ENCODE measurements at places on chromosomes 13 and 19.

- DNase-seq: no peak
Observed at GRCh38 chr13:114101358-114102130, 30.9 kb downstream of the RASA3 start.

DNA sequence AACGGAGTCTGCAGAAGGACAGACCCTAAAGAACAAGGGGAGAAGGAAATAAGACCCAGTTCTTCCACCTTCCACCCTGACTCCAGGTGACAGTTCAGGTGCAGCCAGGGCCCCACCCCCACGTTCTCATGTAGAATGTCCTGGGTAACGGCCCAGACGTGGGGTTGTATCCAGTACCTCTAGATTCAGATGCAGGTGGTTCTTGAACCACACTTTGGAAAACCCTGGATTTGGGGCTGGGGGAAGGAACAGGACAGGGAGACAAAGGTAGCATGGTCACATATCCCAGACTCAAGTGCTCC lies 2.2 kb downstream of the DMPK start:
- DNase-seq: no peak

DNA sequence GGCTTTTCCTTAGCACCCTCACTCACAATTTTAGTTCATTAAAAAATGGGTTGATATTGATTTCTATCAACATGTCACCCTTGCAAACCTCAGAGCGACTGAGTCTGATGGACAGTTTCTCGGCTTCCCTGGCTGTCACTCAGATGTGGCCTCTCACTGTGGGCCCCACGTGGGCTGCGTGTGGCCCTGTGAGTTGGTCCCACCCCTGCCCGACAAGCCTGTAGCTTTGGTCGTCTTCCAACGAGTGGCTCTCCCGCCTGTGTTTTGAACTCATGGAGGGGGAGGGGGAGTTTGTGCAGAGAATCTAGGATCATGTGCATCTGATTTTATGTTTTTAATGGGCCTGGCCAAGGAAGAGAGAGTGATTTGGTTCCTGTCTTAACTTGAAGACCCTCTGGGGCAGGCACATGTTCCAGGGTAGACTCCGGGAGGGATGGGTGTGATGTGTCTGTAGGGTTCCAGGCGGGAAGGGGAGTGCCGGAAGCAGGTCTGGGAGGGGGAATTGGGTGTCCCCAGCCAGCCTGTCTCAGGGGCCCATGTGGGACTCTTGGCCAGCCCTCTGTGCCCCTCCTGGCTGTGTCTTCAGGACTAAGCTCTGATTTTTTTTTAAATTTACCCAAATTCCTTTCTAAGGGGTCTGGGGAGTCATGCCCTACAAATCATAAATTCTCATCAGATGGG lies 18.9 kb downstream of the ATP11A start:
- DNase-seq: no peak

- DNase-seq: no peak
Observed at GRCh38 chr13:74868049-74868448, 613.9 kb downstream of the TBC1D4 start.

- peak; percentile 81 for DNase-seq
Observed at GRCh38 chr13:53250272-53250875, 221.8 kb downstream of the OLFM4 start.

- no peak for DNase-seq
Observed at GRCh38 chr13:20178156-20178555, 14.6 kb downstream of the GJB2 start.

- no peak for DNase-seq
Observed at GRCh38 chr19:34673590-34673989, 3.4 kb downstream of the SCGB2B2 start.

- DNase-seq: no peak
Observed at GRCh38 chr13:44669534-44669933, 93.4 kb upstream of the TSC22D1 start.

- DNase-seq: peak; percentile 52
Observed at GRCh38 chr19:32599736-32600157, 18.8 kb downstream of the PDCD5 start.

DNA sequence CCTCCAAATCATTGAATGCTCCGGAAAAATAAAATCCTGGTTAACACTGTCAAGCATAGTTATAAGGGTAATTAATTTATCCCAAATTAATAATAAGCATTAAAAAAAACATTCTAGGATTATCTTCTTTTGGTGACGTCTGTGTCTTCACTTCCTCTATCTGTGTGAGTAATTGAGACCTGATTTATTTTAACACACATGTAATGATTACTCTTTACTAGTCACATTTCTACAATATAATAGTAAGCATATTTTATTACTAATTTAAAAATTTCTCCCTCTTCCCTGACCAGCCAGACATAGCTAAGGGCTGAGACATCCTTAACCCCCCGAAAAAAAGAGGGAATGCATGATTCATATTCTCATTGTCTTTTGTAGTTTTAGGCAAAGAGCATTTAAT lies 2.3 kb downstream of the FNDC3A start:
- no peak for DNase-seq

GRCh38 chr13:69391756-69392155 lies 715.9 kb upstream of the ATXN8OS start:
- no peak for DNase-seq

- DNase-seq: peak; percentile 57
Observed at GRCh38 chr19:17718947-17719711, at the start of gene MAP1S. TSS of gene MAP1S (plus strand) at chr19:17719480. CDS start at chr19:17719503, 23 bp downstream.

DNA sequence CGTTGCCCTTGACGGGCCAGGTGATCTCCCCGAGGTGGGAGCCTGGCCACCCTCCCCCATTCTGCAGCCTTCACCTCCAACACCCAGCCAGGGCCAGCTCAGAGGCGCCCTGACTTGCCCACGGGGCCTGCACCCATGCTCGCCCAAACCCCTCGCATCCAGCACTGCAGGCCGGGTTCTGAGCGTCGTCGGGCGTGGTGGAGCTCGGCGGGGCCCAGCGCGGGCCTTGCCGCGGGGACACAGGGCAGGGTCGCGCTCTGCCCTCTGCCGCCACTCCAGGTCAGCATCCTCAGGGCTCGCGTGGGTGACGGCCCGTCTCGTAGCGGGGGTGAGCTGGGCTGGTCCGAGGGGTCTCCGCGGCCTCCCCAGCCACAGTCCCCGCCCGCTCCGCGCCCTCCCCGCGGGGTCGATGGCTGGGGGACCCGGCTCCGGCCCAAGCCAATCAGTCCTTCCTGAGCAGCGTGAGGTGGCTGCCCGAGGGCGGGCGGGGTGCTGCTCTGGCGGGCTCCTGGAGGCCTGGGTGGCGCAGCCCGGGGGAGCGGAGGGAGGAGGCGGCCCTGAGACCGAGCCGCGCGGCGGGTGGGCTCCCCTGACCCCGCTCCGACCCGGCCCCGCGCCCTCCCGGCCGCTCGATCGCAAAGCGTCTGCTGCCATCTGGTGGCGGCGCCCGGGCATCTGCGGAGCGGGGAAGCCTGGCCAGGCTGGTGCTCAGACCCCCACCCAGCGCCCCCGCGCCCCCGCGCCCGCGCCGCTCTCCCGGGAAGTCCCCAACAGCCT lies 61.4 kb downstream of the CCNE1 start:
- peak; percentile 52 for DNase-seq

- no peak for DNase-seq
Observed at GRCh38 chr13:90898811-90899210, 448.7 kb upstream of the MIR17HG start.

DNA sequence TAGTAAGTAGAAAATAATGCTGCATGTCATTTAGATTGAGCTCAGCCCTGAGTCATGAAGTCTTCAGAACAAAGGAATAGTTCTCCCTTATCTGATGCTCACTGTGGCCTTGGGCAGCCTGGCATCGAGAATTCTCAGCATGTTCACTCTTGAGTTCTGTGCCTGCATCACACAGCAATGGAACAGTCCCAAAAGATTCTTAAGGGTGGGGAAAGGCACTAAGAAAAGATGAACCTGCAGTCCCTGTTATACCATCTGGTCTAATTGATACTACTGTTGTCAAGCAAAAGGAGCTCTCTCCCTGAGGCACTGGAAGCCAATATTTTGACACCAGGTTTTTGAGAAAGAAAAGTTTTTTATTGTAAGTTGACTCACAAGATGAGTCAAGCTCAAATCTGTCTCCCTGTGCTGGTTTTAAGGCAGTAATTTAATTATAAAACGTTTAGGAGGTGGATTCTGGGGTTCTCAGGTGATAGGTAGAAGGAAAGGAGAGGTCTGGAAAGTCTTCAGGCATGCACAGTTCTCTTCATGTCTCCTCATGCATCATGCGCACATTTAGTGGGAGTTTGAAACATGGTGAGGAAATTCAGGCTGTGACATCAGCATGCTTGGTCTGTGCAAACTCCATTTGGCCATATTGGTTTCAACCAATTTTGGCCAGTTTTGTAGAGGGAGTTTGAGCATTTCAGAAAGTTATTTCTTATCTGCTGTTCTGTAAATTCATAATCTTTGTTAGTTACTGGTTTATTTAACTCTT lies 38.1 kb upstream of the ZNF766 start:
- no peak for DNase-seq

DNA sequence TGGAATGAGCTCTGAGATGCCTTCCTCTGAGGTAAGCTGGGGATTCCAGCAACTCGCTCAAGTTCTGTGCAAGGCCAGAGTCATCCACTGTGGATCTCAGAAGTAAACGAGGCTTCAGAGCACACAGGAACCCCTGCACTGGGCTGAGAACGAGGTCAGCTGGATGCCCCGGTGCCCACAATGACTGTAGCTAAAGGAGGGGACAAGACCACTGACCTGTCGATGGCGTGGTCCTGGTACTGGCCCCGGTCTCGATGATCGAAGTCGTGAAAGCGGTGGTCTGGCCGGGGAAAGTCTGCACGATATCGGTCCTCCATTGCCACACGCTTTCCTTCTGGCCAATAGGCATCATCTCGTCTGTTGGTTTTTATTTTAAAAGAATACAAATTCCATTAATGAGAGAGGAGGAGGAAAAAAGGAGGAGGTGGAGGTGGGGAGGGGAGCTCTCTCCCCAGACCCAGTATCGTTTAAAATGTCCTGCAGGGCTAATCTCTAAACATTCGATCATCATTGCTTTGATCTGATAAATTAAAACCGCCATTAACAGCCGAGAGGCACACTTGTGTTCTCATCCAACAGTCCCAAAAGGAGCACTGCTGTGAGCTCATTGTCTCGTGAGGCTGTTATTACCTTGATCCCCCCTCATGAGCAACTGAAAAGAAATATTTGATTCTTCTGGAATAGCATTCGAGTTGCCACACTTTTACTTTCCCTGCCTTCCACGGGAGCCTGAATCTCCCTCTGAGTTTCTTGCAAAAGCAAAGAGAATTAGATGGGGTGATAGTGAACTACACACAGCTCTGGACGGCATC lies 25.0 kb upstream of the TINCR start:
- DNase-seq: no peak

DNA sequence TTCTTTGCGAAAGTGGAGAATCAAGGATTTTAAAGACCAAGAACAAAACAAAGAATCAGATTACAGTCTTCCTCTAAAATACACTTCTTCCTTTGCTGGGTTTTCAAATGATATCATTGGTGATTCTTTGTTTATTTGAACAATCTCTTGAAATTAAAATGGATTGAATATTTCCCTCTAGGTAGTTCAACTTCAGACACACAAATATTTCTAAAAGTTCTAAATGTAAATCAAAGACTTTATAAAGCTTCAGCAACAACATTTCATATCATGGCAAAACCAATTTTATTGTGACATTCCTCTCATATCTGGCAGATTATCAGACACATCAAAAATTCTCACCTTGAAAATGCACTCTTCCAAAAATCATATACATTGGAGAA lies 13.0 kb downstream of the ZIC2 start:
- no peak for DNase-seq

- no peak for DNase-seq
Observed at GRCh38 chr19:19464339-19465098, 50.8 kb downstream of the TSSK6 start.

GRCh38 chr19:34989298-34989697 lies 10.8 kb upstream of the GRAMD1A start:
- DNase-seq: no peak

DNA sequence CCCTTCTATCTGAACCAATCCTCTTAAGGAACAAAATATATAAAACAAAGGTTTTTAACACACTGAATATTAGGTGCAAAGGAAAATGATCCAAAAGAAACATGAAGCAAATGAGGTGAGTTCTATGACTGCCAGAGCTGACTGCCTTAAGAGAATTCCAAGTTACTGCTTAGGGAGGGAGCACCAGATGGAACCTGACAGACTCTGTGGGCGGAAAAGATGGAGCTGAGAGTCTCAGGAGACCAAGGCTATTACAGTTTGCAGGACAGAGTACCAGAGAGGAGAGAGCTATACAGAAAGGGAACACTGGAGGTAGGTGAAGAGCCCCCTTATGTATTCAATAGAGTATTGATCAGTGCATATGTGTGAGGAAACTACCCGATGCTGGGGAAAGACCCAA lies 87.2 kb downstream of the B3GLCT start:
- no peak for DNase-seq

- DNase-seq: no peak
Observed at GRCh38 chr19:51294211-51294976, 17.1 kb upstream of the IGLON5 start.

DNA sequence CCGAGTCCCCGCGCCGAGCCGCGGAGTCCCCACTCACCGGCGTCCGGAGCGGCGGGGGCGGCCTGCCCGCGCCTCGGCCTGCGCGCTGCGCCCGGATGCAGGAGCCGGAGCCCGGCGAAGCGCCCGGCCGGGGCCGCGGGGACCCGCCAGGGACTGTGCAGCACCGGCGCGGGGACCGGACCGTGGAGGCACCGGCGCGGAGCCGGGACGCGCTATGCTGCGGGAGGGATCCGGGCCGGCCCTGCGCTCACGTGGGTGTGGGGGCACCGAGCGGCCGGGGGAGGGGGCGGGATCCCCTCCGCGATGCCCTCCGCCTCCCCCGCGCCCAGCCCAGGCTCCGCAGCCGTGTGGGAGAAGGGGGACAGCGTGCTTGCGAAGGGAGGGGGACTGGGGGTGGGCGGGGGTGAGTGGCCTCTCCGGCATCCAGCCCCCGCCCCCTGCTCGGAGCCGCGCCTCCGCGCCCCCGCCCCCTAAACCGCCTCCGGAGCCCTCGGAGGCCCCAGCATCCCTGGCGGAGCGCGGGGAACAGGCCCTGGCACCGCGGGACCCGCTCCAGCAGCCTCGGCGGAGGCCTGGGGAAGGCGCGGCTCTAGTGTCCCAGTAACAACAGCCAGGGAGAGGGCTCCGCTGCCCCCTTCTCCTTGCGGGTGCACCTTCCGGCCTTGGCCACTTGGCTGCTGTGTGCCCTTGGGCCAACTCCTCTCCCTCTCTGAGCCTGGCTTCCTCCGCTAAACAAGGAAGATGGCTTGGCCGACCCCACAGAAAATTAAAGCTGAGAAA lies at the start of gene SLC1A6:
Gene SLC1A6, minus strand, starts transcription at position 389 of the 780 bp plus-strand sequence. CDS start 6,954 bp downstream, outside the sequence.
- DNase-seq: no peak

GRCh38 chr13:23966691-23967615 lies 69.7 kb upstream of the C1QTNF9B start:
- DNase-seq: peak; percentile 43

DNA sequence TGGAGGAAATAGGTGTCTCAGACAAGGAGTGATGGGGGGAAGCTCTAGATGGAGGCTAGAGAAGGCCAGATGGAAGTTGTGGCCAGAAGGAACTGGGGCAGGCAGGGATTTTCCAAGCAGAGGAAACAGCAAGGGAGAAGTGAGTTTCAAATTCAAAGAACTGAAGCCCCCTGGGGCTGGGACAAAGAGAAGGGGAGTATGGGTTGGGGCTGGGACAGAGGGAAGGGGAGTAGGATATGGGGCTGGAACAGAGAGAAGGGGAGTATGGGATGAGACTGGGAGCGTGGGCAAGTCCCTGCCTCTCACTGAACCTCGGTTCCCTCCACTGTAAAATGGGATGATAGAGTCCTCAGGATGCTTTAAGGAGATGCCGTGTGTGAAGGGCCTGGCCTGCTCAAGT lies 1.9 kb upstream of the GTF2F1 start:
- DNase-seq: no peak

All from LoVo (cell line).